Endodermal cell (in vitro differentiated cells): ENCODE measurements at places on chromosomes 2 and 18. TPM values are rescaled to one million over a fixed set of nuclear protein-coding genes. Genes with fewer than 3 reads are reported as not detected.
A peak's percentile ranks its signal among the peaks of the same experiment; 100 is the strongest.

DNA sequence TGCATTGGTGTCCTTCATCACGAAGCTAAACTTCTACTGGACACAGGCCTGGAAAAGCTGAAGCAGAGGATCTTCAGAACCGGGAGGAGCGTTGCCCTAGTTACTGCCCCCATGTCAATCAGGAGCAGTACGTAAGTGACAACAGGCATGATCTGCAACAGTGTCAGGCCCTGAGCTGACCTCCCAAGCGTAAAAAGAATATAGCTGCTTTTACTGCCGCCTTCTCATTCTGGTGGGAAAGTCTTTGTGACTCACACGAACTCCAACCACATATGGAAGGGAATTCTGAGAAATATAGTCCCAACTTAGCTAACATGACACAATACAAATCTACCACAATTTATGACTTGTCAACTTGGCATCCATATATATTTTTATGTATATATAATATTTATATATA is 1007.7 kb upstream of the CDH2 start:
- no peak for DNase-seq

- DNase-seq, result no peak
These were observed 549.0 kb downstream of the ZNF804A start for GRCh38 chr2:185147361-185147760.

- DNase-seq, result no peak
These were observed 62.7 kb upstream of the DOCK10 start for GRCh38 chr2:225104971-225105370.

Gene LIMS1
- total RNA-seq, result 38.4 to 46.6 TPM (median 45.6 TPM) in 3 replicates

GRCh38 chr18:58484989-58485981 is 143.6 kb downstream of the ALPK2 start:
- peak; percentile 75 for DNase-seq

Gene ATP6V1B1
- not detected in 2 replicates for total RNA-seq

GRCh38 chr18:59822612-59823550 is 76.9 kb upstream of the PMAIP1 start:
- DNase-seq, result no peak

Gene FBLN7
- 1.9 to 8.7 TPM (median 8.4 TPM) in 3 replicates for total RNA-seq

- DNase-seq, result no peak
These were observed 75.1 kb downstream of the BOLA3 start for GRCh38 chr2:74072565-74072964.

GRCh38 chr2:203340791-203341487 is 12.7 kb downstream of the ABI2 start:
- DNase-seq, result no peak

DNA sequence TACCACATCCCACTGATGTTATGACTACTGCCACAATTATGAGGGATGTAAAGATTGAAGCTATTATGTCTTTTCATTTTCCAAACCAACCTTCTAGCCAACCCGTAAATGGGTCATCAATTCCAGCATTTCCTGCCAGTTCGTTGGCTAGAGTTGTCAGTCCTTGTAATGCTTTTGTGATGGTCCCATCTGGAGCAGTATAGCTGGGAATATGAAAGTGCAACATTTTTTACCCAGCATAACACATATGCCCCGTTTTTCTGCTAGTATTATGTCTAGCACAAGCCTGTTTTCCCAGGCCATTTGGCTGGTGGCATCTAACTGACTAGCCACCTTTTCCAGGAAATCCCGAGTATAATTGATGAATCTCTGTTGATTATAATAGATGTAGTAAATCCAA is 1501.6 kb upstream of the SLC39A10 start:
- no peak for DNase-seq

DNA sequence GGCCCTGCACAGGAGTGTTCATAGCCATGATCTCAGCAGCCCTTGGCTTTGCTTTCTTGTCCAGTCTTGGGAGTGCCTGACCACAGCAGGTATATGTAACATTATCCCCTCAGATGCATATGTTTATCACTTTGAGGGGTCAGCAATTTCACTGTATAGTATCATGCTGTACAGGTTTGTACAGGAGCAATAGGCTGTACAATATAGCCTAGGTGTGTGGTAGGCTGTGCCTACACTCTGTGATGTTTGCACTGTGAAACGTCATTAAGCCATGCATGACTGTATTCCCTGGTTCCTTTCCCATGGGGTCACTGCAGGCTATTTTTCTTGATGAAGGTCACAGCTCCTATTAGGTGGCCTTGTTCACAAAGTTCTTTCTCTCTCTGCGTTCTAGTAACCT is 4.7 kb upstream of the IL36G start:
- no peak for DNase-seq

DNA sequence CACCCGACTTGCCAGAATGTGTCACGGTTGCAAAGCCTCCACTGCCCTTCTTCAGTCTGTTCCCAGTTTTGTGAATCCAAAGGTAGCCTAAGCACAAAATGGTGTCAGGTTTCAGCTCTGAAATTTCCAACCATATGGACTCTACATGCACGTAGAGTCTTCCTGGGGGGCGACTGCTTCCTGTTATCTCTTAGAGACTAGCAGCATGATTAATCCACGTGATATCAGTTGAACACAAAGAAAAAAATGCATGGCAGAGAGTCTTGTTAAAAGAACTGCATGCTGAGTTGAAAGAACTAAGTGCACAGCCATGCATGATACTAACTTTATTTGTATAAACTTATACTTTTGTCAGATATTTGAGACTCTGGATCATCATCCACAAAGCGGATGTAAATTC is 404.4 kb downstream of the SOCS6 start:
- DNase-seq, result peak; percentile 41

DNA sequence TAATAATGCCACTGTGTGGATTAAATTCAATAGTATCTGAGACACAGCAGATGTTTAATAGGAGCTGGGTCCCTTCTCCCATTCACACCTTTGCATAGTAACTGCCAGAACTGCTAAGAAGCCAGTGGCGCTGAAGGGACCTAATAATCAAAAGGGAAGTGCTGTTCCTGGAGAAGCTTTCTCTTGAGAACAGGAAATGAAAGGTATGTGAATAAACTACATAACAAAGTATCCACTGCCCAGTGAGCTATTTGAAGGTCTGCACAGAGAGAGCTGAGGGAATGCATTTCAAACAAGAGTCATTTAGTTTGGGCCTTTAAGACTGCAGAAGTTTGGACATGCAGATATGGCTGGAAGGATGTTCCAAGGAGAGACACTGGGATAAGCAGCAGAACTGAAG is 56.1 kb upstream of the KIDINS220 start:
- DNase-seq, result no peak

Gene CROCC2
- not detected in 2 replicates for total RNA-seq

GRCh38 chr2:71781695-71782228 is 328.4 kb downstream of the DYSF start:
- peak; percentile 15 for DNase-seq

Gene DYSF
- total RNA-seq, result 1.4 to 2.2 TPM (median 1.8 TPM) in 3 replicates
